EL (cell line): ENCODE measurements at places on chromosomes 6 and 20.

DNA sequence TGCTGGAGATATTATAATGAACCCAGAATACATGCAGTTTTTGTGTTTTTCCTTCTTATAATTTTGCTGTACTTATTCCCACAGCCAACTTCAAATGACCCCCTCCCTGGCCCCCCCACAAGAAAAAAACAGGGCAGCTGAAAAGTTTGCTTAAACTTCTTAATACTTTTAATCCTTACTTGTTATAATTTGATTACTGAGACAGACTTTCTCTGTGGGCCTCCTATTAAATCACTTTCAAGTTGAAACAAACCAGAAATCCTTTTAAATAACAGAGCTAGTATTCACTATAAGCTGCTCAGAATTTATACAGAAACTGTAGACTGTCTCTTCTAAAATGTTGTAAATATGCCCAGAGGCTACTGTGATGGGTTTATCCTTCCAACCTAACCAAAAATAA, 106.3 kb downstream of the CENPW start:
- no peak for DNase-seq

GRCh38 chr20:873875-874607, 40.5 kb downstream of the FAM110A start:
- DNase-seq = no peak

GRCh38 chr6:133903855-133904254, 14.9 kb downstream of the TCF21 start:
- DNase-seq = no peak

DNA sequence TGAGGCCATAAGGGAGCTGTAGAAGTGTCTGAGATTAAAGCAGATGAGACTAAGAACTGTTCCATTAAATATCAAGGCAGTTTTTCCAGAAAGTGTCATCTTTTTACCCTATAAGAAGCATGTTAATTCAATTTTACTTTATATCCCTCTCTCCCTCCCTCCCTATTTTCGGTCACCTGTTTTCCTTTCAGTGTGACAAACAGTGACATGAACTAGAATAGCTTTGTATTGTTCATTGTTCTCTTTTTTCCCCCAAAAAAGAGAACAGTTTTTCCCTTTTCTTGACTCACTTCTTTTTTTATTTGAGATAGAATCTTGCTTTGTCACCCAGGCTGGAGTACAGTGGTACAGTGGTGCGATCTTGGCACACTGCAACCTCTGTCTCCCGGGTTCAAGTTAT, 269.3 kb downstream of the ZFAND3 start:
- no peak for DNase-seq

DNA sequence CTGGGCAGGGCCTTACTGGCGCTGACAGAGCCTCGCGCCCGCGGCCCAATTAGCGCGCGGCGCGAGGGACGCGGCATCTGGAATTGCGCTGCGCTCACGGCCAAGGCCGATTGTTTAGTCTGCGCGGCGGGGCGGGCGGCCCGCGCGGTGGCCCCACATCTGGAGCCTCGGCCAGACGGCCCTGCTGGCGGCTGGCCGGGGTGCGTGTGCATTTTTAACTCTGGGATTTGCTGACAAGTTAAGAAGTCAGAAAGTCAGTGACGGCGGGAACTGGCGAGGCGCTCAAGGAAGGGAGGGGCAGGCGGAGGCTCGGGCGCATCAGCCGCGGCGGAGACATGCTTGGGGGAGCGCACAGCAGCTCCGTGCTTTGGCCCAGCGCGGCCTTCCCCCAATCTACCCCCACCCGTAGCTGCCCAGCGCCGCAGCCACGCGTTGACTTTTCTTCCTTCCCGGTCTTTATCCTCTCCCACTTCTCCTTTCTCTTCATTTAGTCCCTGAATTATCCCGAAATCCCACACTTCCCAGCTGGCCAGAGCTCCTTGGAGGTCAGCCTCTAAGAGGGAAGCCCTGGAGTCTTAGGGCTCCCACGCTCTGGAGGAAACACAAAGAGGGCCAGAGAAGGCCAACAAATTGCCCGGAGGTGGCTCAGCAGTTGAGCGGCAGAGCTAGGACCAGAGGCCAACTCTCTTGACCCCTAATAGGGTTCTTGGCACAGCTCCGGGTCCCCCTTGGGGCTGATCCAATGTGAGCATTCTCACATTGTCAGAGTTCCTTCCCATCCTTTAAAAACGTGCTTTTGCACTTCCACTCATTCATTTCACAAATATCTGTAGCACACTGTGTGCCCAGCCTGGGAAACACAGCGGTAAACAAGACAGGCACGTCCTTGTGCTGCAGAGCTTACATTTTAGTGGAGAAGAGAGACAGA, 40.8 kb upstream of the FOXP4 start:
- DNase-seq = peak; percentile 73

- DNase-seq = no peak
These were observed 55.4 kb downstream of the CTNNBL1 start for GRCh38 chr20:37749218-37749617.

DNA sequence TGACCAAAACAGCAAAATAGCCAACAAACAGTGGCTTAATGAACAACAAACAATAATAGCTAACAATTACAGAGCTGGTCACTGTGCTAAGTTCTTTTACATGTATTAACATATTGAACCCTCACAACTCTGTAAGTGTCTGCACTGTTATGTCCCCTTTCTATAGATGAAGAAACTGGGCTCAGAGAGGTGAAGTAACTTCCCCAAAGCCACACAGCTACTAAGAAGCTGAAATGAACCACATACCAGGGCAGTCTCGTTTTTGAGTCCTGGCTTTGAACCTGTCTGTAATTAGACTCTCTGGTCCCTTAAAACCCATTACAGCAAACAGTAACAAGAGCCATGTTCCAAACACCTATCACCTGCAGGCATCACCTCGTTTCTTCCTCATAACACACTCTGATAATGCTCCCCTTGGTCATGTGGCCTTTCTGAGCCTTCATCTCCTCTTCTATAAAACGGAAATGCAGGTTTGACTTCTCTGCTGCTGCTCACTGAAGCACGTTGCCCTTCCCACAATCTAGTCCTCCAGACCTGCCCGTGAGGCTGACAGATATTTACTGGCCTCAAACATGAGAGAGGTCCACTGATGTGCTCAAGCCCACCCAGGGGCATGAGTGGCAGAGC, 23.3 kb downstream of the KCNK15 start:
- DNase-seq = no peak

DNA sequence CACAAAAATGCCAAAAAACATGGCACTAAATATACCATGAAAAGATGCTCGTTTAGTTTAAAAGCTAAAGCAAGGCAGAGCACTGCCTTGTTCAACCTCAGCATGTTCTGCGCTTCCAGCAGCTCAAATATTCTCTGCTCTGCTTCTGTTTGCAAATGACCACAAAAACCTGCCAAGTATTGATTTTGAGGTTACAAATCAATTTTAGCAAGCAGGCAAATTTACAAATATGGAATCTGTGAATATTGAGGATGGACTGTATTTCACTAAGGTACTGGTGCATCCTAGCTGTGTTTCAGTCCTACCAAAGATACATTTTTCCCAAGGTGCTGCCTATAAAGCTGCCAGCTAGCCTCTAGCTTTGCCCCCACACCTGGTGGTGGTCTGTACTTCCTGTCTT, 449.9 kb downstream of the PREX1 start:
- no peak for DNase-seq

- DNase-seq = no peak
These were observed 52.5 kb upstream of the TAGAP start for GRCh38 chr6:159097256-159097655.

GRCh38 chr6:33207552-33208090, 679 bp upstream of the RING1 start:
- DNase-seq = peak; percentile 62

DNA sequence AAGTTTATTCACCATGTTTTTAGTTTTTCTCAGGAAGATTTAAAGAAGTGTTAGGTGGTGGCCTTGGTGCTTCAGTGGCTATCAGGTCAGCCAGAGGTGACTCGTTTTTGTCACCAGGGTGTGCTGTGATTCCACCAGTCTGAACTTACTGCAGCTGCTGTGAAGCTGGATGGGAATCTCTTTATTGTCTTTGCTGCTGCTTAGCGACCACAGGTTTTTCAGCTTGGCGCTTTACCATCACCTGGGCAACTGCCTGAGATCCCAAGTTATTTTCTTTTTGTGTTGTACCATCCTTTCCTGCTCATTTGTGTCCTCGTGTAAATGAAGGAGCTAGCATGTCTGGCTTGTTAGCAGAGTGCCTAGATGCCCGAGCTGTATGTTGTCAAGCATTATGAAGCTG, 146.9 kb downstream of the MACROD2 start:
- DNase-seq = peak; percentile 16

GRCh38 chr6:25788305-25788922, 33.9 kb downstream of the SLC17A4 start:
- peak; percentile 58 for DNase-seq

- DNase-seq = no peak
These were observed 17.3 kb upstream of the POU5F1 start for GRCh38 chr6:31187780-31188194.

- DNase-seq = peak; percentile 12
These were observed 16.9 kb downstream of the TDRD6 start for GRCh38 chr6:46704562-46704961.

DNA sequence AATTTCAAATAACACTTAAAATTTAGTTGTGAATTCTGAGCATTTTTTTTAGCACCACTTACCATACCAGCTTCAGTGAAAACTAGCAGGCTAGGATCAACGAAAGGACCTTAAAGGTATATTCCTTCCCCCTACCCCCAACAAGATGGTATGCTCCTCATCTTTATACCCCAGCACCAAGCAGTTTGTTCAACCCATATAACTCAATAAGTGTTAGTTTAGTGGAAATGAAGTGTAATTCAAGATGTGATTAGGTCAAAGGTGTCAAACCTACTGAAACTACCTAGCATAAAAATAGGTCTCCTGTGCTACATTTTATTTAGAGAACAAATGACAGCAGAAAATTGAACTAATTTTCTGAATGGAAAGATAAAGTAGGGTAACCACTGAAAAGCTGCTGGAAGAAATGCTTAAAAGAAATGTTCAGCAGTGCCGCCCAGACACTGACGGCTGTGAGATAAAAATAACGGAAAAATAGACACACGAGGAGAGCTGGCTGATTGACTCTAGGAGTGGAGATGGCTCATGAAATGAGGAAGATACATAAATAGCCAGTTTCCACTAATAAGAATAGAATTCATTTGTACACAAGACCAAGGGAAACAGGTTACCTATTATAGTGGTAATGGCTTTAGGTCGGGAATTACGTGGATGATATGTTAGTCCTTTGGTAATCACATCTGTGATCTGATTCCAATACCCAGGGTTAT, 94.8 kb downstream of the IPCEF1 start:
- DNase-seq = no peak
